NCI-H1092 treated with DMSO at 0.1 percent for 48 hours (cell line): ENCODE measurements at places on chromosomes 2 and 18.

GRCh38 chr2:25651782-25652455, 21.5 kb downstream of the DTNB start:
- DNase-seq: no peak

DNA sequence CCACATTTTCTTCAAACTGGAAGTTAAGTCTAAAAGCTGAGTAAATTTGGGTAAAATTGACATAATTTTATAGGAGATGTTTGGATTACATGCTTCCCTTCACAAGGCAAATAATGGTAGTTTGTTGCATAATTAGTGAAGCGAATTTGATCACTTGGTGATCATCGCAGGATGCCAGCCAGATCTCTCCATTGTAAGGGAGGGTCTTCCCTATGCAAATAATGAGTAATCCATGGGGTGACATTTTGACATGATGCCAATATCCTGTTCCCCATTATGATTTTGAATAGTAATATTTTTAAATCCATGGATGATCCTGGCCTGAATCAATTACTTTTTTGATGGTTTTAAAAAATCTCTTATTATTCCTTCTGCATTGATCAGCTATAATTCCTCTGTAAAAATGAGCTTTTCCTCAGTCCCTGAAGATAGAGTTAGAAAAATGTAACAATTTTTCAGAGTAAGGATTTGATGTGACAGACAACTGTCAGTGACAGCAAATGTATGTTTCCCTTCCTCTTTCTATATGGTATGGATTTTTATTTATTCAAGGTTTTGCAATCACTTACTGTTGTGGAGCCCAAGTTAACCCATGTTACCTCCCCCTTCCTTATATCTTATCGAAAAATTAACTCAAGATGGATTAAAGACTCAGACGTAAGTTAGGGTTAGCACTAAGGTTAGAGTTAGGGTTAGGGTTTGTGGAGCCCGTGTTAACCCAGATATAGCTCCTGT, 21.4 kb downstream of the CCL20 start:
- DNase-seq: no peak

- no peak for DNase-seq
Observed at GRCh38 chr2:118386641-118387302, 298.5 kb downstream of the INSIG2 start.

DNA sequence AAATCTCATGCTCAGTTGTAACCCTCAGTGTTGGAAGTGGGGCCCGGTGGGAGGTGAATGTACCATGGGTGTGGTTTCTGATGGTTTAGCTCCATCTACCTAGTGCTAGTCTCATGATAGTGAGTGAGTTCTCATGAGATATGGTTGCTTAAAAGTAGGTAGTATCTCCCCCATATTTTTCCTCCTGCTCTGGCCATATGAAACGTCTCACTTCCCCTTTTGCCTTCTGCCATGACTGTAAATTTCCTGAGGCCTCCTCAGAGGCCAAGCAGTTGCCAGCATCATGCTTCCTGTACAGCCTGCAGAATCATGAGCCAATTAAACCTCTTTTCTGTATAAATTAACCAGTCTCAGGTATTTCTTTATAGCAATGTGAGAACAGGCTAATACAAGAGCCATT, 62.8 kb upstream of the RNF152 start:
- no peak for DNase-seq

DNA sequence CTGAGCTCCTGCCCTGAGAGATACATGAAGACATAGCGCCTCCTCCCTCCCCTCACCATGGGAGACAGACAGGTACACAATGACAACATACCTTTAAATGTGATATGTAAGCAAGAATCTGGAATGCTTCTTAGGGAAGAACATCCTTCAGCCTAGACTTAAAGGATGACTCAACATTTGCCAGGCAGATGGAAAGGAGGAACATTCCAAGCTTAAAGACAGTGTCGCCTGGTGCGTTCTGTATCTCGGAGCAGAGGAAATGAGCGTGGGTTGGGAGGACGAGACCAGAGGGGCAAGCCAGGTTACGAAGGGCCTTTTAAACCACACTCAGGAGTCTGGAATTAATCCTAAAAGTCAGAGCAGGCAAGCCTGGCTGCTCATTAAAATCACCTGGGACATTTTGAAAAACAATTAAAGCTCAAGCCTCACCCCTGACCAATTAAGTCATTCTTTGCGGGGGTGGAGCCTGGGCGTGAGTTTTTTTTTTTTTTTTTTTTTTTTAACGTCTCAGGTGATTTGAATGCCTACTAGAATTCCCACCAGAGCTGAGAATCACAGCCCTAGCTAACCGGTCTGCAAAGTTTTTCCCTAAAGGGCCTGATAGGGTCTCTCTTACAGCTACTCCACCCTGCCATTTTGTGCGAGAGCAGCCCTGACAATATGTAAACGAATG, 131.2 kb upstream of the SEC11C start:
- no peak for DNase-seq

DNA sequence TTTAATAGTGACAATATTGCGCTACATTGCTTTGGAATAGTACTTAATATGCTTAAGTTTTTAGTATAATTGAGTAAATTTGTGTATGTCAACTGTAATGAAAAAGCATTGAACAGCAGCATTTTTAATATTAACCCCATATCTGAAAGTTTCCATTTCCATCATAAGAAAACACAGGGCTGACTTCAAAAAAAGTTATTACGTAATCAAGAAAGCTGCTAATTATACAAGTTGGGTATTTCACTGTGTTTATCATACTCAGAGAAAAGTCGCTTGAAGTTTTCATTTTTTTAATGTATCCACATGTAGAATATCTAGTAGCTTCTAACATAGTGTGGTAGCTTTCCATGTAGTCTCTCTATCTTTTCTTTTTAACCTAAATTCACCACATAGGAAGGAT, 146.5 kb downstream of the PKP4 start:
- DNase-seq: no peak

DNA sequence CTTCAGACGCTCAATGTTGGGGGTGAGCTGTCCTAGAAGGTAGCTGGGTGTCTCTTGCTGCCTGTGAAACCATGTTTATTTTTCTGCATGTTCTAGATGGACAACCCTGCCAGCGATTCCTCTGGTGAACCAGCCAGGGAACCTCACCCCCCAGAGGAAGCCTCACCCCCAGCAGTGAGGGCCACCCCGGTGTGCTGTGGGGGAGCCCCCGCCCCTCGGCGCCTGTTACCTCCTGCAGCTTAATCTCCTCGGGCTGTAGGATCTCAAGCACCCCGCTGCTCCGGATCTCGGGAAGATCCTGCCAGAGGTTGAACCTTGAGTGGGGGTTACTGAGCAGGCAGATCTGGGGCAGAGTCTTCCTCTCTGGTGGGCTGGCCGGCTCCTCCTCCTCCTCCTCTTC, 50.0 kb downstream of the SNORC start:
- DNase-seq: no peak

GRCh38 chr2:83160571-83160970, 1298.5 kb downstream of the SUCLG1 start:
- no peak for DNase-seq

- no peak for DNase-seq
Observed at GRCh38 chr2:105999211-105999989, 194.7 kb downstream of the UXS1 start.

- peak; percentile 91 for DNase-seq
Observed at GRCh38 chr2:204265681-204266181, 279.5 kb upstream of the PARD3B start.

GRCh38 chr2:227106845-227107759, 56.9 kb downstream of the COL4A4 start:
- peak; percentile 55 for DNase-seq

- no peak for DNase-seq
Observed at GRCh38 chr18:27276886-27277285, 91.8 kb upstream of the CHST9 start.

GRCh38 chr2:139031722-139032121, 251.5 kb upstream of the NXPH2 start:
- DNase-seq: peak; percentile 6

DNA sequence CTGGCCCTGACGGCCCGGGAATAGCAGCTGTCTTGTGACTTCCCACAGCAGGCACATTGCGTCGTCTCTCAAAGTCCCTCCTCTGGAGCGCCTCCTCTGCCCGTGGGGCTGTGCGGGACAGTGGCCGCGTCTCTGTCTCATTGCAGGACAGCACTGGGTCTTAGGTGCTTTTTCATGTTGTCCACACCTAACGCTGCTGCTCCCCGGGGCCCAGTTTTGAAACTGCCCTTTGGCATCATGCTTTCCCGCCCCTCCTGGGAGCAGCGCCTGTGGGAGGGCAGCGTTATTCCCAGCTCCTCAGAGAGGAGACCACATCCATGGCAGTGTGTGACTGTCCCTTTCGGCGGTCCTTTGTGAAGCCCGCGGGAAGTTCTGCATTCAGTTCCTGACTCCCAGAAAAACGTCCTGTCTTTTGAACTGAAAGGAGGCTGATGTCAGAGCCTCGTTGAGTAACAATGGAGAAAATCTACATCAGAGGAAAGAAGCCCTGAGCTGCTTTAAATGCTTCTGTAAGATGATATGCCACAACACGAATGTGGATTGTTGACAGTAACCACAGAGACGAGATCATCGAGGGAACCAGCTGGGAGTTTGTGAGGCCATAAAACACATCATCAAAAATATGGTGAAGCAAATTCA, 226.0 kb downstream of the FAM210A start:
- DNase-seq: peak; percentile 78

GRCh38 chr2:176178757-176179295, 9.6 kb upstream of the HOXD1 start:
- DNase-seq: no peak

GRCh38 chr2:110740747-110741349, 8.5 kb downstream of the ACOXL start:
- DNase-seq: no peak

DNA sequence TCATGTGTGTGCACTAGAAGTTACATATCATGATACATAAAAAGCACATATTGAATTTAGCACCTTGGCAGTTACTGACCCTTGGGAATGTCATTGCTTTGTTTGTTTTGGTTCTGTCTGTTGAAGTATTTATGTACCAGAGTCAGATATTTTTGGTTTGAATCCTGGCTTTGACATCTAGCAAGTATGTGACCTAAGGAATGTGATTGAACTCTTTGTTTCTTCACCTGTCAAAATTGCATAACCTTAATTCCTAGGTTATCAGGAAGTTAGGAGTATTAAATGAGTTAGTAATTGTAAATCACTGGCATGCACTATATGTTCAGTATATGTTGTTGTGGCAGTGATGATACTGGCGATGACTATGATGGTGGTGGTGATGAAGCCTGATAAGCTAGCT, 1003.5 kb upstream of the NRXN1 start:
- DNase-seq: no peak

DNA sequence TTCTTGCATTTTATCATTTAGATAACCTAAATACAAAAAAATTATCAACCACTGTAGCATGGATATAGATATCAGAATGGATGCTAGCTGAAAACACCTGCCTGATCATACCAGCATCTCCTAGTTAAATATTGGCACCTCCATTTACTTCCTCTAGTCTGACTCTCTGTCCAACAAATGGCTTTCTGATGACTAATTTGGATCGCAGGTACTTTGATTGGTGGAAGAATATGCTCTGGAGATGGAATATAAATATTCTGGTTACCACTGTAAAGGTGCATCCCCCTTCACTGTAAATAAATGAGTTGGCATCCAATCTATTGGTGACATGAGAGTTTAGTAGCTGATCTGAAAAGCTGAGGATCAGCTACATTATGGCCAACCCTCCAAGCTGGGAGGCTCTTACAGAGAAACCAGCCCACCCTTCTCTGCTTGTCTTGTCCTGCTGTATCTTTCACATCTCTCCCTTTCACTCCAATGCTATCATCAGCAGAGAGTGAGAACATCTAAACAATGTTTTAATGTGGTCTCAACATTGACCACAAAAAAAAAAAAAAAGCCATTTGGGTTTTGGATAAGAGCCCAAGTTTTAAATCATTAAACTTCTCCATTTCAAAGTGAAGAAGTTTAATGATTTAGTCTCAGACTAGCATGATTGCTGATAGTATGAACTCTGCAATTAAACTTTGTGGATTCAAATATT, 90.5 kb downstream of the PMAIP1 start:
- DNase-seq: no peak

DNA sequence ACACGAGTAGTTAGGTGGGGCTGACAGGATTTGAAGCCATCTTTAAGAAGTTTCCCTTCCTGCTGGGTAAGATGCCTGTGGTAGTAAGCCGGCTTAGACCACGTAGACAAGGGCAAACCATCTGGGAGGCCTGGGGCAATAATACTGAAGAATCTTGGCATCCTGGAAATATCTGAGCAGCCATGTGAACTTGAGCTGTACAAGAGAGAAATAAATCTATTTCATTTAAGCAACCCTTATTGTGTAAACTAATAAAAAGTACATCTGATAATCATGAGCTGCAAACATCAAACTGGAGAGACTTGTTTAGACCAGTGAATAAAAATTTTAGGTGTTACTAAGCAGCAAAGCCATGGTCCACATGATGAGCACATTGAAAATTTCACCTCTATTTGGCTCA, 11.4 kb upstream of the CETN1 start:
- no peak for DNase-seq

DNA sequence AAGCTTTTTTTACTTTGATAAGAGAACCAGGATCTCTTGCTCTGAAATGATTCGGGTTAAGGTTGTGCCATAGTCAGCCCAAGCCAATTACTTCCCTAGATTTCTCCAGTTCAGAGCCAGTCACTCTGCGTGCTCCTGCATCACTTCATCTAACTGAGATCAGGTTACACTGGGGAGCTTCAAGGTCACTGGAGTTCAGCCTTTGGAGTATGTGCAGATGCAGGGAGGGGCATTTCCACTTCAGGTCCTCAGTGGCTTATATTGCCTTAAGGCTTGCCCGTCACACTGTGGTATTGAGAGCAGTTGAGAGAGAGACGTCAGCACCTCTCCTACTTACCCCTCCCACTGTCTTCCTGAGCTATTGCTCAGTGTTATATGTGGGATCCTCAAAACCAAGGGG, 317.8 kb downstream of the EPHA4 start:
- no peak for DNase-seq

- DNase-seq: no peak
Observed at GRCh38 chr2:10047616-10048500, 4.5 kb downstream of the KLF11 start.

- no peak for DNase-seq
Observed at GRCh38 chr2:64606479-64607363, 47.0 kb downstream of the SERTAD2 start.

- no peak for DNase-seq
Observed at GRCh38 chr2:158484892-158485556, 28.3 kb downstream of the PKP4 start.

DNA sequence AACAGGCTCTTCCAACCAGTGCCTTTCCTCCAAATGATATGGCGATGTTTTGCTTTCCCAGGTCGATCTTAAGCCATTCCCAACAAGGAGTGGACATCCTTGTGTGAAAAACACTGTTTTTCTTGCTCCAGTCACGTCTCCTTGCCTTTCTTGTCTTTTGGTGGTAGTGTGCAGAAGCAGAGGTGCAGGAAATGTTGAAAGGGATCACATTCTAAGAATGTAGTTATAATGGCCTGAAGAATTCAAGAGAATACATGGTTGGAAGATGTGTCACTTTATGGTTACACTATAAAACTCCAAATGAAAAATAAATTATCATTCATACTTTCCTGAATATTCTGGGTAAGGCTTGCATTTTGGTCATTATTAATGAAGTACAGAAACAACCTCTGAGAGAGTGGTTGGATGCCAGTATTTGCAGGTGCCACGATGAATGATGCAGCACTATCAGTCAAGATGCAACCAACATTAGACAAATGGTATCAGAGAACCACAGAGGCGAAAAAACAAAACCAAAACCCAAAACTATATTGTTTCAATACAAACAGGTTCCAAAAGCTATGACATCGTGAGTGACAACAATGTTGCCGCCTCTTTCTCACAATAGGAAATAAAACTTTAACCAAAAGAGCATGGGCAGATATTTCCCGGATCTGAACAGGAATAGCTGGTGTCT, 27.5 kb upstream of the POLE4 start:
- DNase-seq: no peak
